NCI-H526 (cell line): ENCODE measurements at places on chromosomes 7 and 10.

- no peak for DNase-seq
Observed at GRCh38 chr10:43074409-43074808, 2.5 kb upstream of the RET start.

DNA sequence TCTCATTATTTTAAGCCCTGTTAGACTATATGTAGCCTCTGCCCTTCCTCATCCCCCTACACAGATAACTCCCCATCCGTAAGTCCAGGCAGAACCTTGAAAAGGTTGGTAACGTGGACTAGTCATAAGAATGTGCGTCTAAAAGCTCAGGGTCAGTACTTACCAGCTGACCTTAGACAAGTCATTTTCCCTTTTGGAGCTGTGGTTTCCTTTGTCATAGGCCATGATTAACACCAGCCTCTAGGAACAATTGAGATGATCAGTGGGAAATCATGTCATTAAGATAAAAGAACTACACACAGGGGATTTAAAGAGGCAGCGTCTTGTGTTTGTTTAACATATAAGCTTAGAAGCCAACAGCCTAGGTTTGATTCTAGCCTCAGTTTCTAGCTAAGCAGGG lies 6.9 kb upstream of the UNC5B start:
- DNase-seq, result no peak

DNA sequence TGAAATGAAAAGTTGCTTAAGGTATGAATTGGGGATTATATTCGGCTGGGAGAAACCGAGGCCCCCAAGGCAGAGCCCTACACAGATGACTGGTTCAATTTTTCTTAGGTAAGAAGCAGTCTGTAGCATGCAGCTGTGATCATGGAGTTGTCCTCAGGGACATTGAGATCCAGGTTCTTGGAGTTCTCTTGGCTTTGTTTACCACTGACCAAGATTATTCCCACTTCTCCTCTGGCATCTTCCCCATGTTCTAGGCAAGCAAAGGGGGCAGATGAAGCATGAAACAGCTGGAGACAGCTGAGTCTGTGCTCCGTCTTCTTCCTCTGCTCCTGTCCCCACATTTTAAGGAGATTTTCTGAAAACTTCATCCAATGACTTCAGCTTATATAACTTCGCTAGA lies 129.5 kb upstream of the BMPER start:
- no peak for DNase-seq

GRCh38 chr10:132526676-132527075 lies 10.9 kb upstream of the INPP5A start:
- DNase-seq, result no peak
